ENCODE measurements at places on chromosomes 5 and 9.

GRCh38 chr5:14204785-14205321 is 61.7 kb downstream of the TRIO start:
- DNase-seq = no peak

- no peak for DNase-seq
Observed at GRCh38 chr5:73640861-73641320, 14.9 kb downstream of the ARHGEF28 start.

DNA sequence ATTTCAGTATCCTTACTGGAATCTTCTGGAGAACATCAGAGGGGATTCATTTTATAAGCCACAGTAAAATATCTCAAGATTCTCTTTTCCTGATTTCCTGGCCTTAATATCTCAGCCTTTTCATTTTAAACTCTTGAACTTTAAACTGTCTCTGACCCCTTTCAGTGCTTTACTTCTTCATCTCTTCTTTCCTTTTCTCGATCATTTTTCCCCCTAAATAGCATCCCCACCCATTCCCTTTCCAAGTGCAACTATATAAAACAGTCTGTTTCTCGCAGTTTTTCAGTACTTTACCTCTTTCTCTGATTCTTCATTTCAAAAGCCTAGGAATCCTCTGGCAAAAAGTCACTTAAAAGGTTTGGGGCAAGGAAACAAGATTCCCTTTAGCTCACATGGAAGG is 80.5 kb downstream of the PALM2AKAP2 start:
- DNase-seq = no peak

DNA sequence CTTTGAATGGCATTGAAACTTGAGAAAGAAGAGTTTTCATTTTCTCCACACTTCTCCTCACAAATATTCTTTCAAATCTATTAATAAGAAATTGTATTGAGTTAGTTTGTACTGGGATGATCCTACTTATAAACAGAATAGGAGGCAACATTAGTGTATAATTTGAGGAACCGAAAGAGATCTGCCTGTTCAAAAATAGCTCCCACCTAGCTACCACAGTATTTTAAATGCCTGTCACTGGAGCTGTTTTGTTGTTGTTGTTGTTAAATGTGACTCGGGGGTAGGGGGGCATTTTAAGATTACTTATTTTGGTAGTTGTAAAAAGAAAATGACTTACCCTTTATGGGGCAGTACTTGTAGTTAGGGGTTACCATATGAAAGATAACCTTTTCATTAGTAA is 20.1 kb upstream of the HAPLN1 start:
- no peak for DNase-seq

DNA sequence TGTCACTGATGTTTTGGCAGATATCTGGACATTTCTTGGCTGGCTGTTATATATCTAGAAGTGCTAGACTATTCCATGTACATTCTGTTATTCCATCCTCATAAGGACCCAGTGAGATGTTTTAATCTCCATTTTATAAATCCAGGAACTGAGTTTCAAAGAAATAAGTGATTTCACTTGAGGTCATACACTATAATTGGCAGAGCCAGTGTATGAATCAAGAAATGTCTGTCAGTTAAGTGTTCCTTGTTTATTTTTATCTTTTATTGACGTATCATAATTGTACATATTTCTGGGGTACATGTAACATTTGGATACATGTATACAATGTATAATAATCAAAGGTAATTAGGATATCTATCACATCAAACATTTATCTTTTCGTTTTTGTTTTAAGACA is 338.3 kb upstream of the KLF4 start:
- DNase-seq = no peak

DNA sequence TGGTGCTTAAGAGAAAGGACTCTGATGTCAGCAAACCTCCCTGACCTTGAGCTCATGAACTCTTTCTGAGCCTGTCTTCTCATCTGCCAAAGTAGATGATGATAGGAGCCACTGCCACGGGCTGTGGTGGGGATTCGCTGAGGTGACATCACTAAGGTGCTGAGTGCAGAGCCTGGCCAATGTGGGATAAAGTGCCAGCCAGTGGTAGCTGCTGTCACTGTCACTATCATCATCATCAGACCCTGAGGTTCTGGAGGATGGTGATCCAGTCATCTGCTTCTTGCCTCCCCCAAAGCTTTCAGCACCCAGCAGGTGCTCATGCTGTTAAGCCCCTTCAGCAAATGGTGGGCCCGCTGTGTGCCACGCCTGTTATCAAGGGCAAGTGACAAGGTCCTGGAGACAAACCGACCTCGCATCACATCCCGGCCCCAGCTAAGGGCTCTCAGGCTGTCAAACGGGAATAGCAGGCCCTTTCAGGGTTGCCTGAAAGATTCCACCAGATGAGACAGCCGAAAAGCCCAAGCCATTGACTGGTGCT is 6.4 kb downstream of the FPGS start:
- no peak for DNase-seq

DNA sequence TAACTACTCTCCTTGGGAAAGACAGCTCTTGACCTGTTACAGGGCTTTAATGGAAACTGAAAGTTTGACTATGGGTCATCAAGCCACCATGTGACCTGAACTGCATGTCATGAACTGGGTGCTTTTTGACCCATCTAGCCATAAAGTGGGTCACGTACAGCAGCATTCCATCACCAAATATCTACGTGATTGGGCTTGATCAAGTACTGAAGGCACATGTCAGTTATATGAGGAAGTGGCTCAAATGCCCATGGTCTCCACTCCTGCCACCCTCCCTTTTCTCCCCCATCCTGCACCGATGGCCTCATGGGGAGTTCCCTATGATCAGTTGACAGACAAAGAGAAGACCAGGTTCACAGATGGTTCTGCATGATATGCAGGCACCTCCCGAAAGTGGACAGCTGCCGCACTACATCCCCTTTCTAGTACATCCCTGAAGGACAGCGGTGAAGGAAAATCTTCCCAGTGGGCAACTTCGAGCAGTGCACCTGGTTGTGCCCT is 7.3 kb upstream of the FCN1 start:
- DNase-seq = no peak

DNA sequence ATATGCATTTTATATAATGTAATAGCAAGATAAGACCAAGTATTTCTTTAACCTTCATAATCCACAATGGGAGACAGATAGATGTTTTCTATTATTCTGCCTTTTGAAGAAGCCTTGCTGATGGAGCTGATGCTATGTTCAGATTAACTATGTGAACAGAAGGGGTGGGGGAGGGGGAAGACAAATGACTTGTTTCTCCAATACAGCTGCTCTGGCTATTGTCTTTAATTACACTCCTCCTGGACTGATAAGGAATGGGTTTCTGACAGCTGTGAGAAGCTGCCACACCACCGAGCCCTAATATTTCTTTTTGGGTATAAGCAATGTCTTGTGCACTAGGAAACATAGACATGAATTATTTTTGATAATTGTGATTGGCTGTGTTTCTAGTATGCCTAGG is 62.0 kb downstream of the CAVIN4 start:
- no peak for DNase-seq

DNA sequence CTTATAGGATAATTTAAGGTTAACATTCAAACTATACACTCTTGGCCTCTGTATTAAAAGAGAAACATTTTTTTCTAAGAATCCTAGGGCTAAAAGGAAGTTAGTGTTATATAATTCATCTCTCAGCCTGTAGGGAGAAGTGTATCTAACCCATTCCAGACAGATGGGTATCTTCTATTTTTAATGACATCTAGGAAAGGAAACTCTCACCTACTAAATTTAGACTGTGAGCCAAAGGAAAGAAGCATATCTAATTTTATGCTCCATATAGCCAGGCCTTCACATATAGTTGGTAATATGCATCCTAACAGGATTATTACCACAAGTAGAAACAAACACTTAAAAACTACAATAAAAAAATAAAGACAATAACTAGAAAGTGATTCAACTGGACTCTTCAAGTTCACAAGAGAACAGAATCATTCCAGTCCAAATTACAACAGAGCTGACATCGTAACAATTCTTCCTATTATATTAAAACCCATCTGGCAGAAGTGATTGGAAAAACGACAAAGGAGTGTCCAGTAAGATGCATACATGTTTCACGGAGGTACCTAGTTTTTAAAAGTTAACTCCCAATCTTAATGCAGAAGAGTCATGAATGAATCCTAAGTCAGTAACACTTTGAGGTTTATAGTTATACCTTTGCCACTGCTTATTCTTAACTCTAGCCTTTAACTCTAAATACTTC is 39.4 kb downstream of the SCAI start:
- no peak for DNase-seq

- DNase-seq = no peak
Observed at GRCh38 chr5:172793577-172794488, 22.8 kb upstream of the DUSP1 start.

DNA sequence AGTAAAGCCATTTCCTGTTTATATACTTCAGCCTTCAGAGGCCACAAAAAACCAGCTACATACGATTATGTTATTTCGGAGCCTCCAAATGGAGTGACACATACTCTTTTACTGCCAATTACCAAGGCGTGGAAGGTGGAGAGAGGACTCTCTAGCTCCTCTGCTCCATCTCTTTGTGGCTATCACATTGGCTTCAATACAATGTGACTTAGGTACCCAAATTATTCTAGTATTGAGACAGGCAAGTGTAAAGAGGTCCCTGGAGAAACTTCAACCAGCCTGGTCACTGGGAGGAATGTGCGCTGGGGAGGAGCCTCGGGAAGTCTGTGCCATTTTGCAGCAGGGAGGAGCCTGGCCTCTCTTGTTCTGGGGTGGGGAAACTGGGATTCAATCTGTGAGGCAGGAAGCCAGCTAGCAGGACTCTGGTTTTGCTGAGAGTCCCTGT is 85.8 kb upstream of the TAS2R1 start:
- DNase-seq = no peak

DNA sequence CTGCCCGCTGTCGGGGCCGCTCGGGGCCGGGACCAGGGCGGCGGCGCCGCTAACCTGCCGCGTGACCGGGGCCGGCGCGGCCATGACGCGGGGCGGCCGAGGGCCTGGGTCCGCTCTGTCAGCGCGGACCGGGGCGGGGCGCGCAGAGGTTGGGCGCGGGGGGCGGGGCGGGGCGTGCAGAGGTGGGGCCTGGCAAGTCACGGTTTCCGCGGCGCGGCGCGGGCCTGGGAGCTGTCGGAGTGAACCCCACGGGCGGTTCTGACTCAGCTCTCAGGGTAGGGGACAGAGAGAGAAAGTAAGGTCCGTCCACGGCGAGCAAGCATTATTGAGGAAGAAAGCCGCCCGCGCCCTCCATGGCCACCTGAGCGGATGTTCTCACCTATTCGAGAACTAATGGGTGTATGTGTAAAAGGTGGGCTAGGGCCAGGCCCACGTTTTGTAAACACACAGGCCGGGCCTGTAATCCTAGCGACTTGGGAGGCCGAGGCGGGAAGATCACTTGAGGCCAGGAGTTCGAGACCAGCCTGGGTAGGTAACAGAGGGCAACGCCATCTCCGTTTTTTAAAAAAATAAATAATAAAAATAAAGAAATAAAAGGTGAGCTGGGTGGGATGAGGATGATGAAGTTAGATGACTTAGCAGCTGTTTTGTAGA is at the start of gene PRXL2C:
TSS of gene PRXL2C (minus strand) at position 120 of the 654 bp plus-strand sequence. CDS start at position 84, 36 bp downstream.
- DNase-seq = peak; percentile 84

- no peak for DNase-seq
Observed at GRCh38 chr5:80210014-80210413, 45.8 kb downstream of the SERINC5 start.

DNA sequence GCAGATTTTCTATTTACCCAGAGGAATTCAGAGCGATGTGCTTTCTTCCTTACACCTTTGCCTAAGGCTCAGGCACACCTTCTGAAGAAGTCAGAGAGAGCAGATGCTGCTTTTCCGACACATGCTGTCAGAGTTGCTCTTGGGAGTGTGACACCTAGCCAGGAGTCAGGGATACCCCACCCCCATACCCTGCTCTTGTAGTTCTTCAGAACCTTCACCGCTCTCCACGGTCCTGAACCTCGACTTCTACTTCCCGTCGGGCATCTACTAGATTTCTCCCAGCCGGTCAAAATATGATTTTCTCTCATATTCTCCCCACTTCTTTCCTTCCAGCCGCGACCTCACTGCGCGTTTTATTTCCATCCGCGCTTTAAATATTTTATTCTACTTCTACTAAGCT is 1.7 kb downstream of the GRIN3A start:
- DNase-seq = no peak

GRCh38 chr5:65126542-65127069 is 355.1 kb downstream of the ADAMTS6 start:
- no peak for DNase-seq
